ENCODE measurements at places on chromosomes 1 and 21. TPM values are rescaled to one million over a fixed set of nuclear protein-coding genes. Genes with fewer than 3 reads are reported as not detected.
A peak's percentile ranks its signal among the peaks of the same experiment; 100 is the strongest.

- DNase-seq = no peak
These were observed 5.8 kb downstream of the SLC45A1 start for GRCh38 chr1:8323706-8324105.

PPM1J gene
- total RNA-seq = 0.66 TPM

SYCP1 gene
- not detected for total RNA-seq

GRCh38 chr1:48470481-48470855 lies 1.5 kb downstream of the SPATA6 start:
- DNase-seq = peak; percentile 55

SPRR2E gene
- not detected for total RNA-seq

DNA sequence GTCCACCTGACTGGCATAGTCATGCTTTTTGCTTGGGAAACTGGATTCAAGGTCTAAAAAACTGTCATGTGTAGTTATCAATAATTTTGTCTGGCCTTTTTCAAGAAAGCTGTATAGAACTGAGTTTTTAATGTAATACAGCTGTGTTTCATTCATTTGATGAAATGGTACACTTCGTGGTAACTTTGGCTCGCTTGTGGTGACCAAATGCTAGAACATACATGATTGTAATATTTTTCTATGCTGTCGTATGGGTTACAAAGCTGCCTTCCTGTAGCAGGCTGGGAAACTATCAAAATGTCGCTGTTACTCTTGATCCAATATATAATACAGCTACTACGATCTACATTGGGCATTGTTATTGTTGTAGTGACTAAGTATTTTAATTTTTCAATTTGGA lies 2.1 kb downstream of the LRRC42 start:
- DNase-seq = no peak

TCHHL1 gene
- not detected for total RNA-seq

GRCh38 chr1:91724231-91724630 lies 161.7 kb downstream of the TGFBR3 start:
- DNase-seq = no peak

ST6GALNAC5 gene
- total RNA-seq = 2.6 TPM

ANKRD35 gene
- 1.3 TPM for total RNA-seq

- DNase-seq = peak; percentile 90
These were observed 2.7 kb upstream of the SDC3 start for GRCh38 chr1:30911059-30911954.

- DNase-seq = no peak
These were observed 140.5 kb downstream of the RHOU start for GRCh38 chr1:228875741-228876140.

GRCh38 chr1:102833151-102833550 lies 275.2 kb downstream of the COL11A1 start:
- no peak for DNase-seq

DNA sequence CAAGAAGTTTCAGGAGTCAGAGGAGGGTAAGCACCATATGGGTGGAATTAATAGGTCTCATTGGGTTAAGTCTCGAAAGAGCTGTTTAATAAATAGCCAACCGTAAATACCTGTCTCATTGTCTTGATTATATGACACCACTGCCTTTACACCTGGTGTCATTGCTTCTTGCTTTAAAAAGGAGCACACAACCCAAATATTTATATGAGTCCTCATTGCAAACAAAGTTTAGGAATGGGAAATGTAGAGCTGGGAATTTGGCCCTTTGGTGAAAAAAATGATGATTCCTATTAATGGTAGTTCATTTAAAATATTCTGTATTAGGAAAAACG lies 2.1 kb downstream of the BACH1 start:
- DNase-seq = no peak

DNA sequence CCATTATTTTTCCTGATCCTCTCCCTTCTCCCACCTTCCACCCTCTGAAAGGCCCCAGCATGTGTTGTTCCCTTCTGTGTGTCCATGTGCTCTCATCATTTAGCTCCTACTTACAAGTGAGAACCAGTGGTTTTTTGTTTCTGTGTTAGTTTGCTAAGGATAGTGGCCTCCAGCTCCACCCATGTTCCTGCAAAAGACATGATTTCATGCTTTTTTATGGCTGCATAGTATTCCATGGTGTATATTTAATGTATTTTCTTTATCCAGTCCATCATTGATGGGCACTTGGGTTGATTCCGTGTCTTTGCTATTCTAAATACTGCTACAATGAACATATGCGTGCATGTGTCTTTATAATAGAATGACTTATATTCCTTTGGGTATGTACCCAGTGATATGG lies 89.4 kb upstream of the C1orf174 start:
- DNase-seq = no peak

DNA sequence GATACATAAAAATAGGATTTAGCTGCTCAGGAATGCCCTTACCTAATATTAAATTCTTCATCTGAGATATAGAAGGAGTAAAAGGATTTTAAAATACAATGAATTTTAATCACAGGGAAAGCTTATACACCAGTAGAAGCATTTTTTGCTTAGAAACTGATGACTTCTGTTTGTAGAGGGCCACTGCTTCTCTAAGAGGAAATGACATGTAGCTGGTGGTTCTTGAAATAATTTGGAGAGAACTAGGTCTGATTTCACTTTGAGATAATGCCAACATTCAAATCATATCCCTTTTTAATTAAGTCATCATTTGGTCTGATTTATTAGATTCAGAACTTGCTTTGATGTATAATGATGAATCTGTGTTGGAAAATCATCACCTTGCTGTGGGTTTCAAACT lies 166.6 kb upstream of the SGIP1 start:
- no peak for DNase-seq

- DNase-seq = no peak
These were observed 1.9 kb downstream of the PPFIA4 start for GRCh38 chr1:203028067-203028783.

GRCh38 chr1:89440911-89441310 lies 77.1 kb downstream of the GBP6 start:
- DNase-seq = no peak

DNA sequence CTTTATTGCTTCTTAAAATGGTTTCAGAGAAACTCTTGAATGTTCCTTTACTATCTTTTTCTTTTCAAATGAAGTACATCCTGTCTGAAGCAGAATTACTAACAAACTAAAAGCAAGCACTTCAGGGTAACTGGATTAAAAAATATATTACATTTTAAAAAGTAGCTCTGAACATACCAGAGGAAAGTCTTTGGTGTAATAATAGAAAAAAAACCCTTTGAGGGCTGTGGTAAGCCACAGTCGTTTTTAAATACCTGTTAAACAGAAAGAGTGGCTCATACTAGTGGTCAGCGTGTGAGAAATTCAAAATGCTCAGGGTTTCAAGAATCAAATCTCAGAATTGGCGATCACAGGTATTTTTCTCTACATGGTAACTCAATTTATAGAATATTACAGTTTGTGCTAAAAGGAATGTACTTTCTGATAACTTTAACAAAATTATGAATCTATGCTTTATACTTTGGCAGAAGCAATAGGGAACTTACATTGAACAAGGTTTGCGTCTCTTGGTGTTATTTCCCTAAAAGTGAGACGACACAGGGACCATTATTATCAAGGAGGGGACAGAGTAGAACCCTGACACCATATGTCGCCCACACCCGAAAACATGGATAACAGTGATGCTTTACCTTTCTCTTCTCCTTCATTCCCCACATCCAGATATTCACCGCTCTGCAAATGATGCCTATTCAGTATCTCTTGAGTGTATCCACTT lies 97.0 kb upstream of the DPH5 start:
- no peak for DNase-seq

DNA sequence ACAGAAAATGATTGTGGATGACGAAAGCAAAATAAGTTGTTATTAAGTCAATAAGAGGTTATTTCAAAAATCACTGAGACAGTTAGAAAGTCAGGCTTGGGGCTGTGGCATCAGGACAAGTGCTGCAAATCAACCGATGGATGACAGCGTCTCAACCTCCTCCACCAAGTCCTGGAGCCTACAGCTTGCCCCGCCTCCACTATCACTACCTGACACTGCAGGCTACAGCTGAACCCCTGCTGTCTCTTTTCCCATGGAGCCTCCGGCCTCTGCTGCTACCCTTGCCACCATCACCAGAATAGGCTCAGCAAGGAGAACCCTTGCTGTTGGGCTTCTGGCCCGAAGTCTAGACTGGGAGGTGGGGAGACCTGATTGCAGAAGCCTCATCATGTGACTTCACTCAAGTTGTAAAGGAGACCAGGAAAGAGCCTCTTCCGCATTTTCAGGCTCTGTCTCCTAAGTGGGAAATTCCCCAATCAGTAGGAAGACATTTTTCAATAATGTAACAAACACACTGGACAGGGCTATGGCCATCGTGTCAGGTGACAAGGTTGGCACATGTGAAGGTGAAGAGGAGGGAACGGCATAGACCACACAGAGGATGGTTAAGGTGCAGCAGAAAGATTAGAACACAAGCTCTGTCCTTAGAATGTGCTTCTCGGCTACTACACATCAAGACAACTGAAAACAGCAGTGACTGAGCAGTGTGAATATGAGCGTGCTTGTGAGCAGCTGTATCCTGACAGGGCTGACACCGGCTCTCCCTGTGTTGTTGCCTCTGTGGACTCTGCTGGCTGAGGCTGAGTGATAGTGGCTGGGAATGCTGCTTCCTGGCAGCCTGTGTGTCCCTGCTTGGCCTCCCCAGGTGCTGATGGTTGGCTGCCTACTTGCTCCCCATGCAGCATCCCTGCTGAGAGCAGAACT lies 660.7 kb downstream of the PTPRU start:
- DNase-seq = peak; percentile 12

SLC44A3 gene
- 17.8 TPM for total RNA-seq

DNA sequence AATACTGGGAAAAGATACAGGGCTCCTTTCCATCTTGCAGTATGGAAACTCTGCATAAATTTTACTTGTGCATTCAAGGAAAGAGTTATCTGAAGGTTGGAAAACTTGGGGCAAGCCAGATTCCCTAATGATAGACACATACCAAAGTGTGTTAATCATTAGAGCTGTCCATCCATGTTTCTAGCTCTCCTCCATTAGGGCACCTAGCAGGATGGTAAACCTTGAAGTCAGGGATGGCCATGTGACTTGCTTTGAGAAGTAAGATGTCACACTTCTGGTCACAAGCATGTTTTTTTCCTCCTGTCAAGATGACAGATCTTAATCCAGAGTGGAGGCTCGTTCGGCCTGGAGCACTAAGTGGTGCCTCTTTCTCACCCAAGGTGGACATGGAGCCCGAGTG lies 241.9 kb upstream of the RUNX1 start:
- DNase-seq = no peak

- DNase-seq = no peak
These were observed 123.2 kb downstream of the SMYD2 start for GRCh38 chr1:214404154-214404553.

- DNase-seq = no peak
These were observed 6.7 kb downstream of the CERS2 start for GRCh38 chr1:150967936-150968335.

GRCh38 chr1:39957299-39958015 lies 2.5 kb downstream of the MFSD2A start:
- DNase-seq = no peak

GRCh38 chr1:234771642-234772344 lies 161.8 kb upstream of the IRF2BP2 start:
- no peak for DNase-seq

GRCh38 chr21:15015622-15016471 lies 49.0 kb downstream of the NRIP1 start:
- DNase-seq = no peak

- no peak for DNase-seq
These were observed 13.5 kb upstream of the TNFRSF8 start for GRCh38 chr1:12049616-12050015.

DNA sequence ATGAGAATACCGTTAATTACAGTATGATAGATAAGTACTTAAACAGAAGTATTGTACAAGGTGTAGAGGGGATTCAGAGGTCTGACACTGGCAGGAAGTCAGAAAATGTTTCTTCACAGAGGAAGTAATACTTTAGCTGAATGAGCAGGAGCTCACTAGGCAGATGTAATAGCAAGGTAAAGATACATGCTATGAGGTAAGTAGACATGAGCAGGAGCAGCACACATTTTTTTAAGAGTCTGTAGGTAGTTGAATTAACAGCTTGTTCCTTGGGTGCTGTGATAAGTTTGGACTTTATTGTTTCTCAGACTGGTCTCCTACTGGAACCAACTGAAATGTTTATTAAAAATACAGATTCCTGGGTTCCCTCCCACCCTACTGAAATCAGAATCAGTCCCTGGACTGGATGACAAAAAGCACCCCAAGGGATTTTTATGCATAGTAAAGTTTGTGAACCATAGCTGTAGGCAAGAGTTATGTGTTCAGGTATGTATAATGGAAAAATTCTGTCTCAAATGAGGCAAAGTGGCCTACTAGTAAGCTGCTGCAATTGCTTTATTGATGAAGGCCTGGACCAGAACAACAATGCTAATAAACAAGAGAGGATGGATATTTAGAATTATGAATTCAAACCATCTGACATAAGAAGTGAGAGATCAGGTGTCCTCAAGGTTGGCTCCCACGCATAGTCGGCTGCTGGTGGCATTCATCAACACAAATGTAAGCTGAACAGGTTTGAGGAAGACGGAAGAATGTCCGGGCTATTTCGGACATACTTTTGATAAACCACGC lies 902 bp downstream of the AP4B1 start:
- no peak for DNase-seq

GRCh38 chr1:23882746-23883145 lies 14.7 kb upstream of the FUCA1 start:
- DNase-seq = no peak

DNA sequence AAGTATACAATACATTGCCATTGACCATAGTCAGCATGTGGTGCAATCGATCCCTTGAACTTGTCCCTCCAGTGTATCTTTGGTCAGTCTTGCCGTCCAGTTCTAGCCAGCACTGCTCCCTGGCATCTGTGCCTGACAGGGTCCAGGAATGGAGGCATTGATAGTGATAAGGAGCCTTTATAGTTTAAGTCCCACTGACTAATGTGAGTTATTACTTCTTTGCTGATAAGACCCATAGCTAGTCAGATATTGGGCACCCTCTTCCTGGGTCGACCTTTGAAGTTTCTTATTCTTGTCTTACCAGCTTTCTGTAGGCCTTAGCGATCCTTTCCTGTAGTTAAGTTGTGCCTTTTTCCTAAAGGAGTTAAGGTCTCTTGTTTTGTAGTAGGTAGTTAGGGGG lies 13.0 kb downstream of the UCK2 start:
- no peak for DNase-seq

S100A7 gene
- not detected for total RNA-seq

DNA sequence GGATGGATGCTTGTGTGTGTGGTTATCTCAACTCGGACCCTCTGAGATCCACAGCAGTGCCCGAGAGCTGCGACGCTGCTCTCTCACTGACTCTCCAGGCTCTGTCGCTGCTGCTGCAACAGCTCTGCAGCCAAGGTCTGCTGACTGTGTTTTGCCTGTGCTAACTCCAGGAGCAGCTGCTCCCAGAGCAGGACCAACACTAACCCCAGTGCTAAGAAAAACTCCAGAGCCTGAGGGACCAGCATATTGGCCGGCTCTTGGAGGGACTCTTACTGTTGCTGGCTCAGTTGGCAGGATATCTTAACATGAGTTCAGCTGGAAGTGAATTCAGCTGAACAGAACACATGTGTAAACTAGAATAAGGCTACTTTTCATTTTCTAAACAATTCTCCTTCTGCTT lies 4.4 kb downstream of the LCE2C start:
- no peak for DNase-seq

- DNase-seq = no peak
These were observed 1.6 kb downstream of the FAM3B start for GRCh38 chr21:41318218-41318617.

Data from body of pancreas (tissue), 4 donors.